ENCODE measurements at places on chromosomes 4 and X. TPM values are rescaled to one million over a fixed set of nuclear protein-coding genes. Genes with fewer than 3 reads are reported as not detected.

The TBC1D8B gene
- 1.6 TPM for total RNA-seq

The CENPVL1 gene
- total RNA-seq = 2.4 TPM

The MSL3 gene
- 19.5 TPM for total RNA-seq

The SLITRK4 gene
- 24.3 TPM for total RNA-seq

The ZCCHC13 gene
- not detected for total RNA-seq

The CPEB2 gene
- 24.3 TPM for total RNA-seq

The TBX22 gene
- 0.18 TPM for total RNA-seq

The METAP1 gene
- total RNA-seq = 24.9 TPM

The MAGEB1 gene
- total RNA-seq = not detected

The GRIA3 gene
- total RNA-seq = 33.8 TPM

The MAGEA10 gene
- total RNA-seq = not detected

The AVPR2 gene
- not detected for total RNA-seq

The PLP1 gene
- total RNA-seq = 74.2 TPM

The MAML3 gene
- total RNA-seq = 18.6 TPM

The AMBN gene
- total RNA-seq = not detected

The PRRG1 gene
- 13.2 TPM for total RNA-seq

The IL13RA2 gene
- total RNA-seq = 1.5 TPM

The ERAS gene
- total RNA-seq = 0.27 TPM

The CFAP99 gene
- 0.45 TPM for total RNA-seq

The MANBA gene
- 21.9 TPM for total RNA-seq

The FOXR2 gene
- not detected for total RNA-seq

The F8 gene
- total RNA-seq = 5.8 TPM

The RPA4 gene
- total RNA-seq = 0.91 TPM

The GYPE gene
- total RNA-seq = 0.73 TPM

The SMIM14 gene
- 24.4 TPM for total RNA-seq

The PRSS12 gene
- 6.4 TPM for total RNA-seq

The CT45A9 gene
- not detected for total RNA-seq

The ZNF81 gene
- 14.2 TPM for total RNA-seq

The SPIN4 gene
- total RNA-seq = 14.0 TPM

The POF1B gene
- 0.09 TPM for total RNA-seq

The VCX3B gene
- total RNA-seq = not detected

The NXF3 gene
- total RNA-seq = not detected

The TIMM17B gene
- 17.7 TPM for total RNA-seq

The TCEANC gene
- total RNA-seq = 9.0 TPM

The AFF2 gene
- 139 TPM for total RNA-seq

The ADH1A gene
- total RNA-seq = not detected

The ASB9 gene
- total RNA-seq = 1.3 TPM

The MEPE gene
- not detected for total RNA-seq

The FHIP1A gene
- 1.9 TPM for total RNA-seq

The CCDC158 gene
- 4.3 TPM for total RNA-seq

The CDX4 gene
- total RNA-seq = not detected

The CPLX1 gene
- total RNA-seq = 3.4 TPM

The IL21 gene
- not detected for total RNA-seq

The GAGE12F gene
- total RNA-seq = not detected

The ABCG2 gene
- 12.7 TPM for total RNA-seq

The GRK4 gene
- total RNA-seq = 26.5 TPM

Measured in cerebellum (tissue), 4 donors.